ENCODE measurements at places on chromosomes 5 and 9.

GRCh38 chr5:125492977-125493376, 746.5 kb upstream of the ZNF608 start:
- peak; percentile 87 for DNase-seq

DNA sequence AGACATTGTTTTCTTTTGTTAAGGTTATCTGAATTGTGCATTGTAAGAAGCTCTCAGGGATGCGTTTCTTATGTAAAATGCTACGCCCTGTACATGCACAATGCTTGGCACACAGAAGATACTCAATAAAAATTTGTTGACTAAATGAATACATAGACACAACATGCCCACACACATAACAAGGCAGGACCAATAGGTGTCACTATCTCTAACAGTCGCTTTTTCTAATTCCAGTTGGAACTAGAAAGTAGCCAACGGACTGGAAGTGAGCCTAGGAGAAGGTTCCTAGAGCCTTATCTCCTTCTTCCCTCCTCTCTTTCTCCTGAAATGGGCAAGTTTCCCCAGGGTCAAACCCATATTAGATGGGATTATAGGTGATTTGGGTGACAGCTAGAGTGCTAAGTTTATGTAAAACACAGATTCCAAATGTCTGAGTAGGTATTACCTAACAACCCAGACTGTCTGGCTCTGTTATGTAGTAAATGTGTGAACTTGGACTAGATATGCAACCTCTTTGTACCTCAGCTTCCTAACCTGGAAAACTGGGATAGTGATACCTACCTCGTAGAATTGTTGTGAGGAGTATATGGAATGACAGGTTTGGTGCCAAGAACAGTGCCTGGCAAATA, 603.0 kb downstream of the RAB3C start:
- DNase-seq: no peak

DNA sequence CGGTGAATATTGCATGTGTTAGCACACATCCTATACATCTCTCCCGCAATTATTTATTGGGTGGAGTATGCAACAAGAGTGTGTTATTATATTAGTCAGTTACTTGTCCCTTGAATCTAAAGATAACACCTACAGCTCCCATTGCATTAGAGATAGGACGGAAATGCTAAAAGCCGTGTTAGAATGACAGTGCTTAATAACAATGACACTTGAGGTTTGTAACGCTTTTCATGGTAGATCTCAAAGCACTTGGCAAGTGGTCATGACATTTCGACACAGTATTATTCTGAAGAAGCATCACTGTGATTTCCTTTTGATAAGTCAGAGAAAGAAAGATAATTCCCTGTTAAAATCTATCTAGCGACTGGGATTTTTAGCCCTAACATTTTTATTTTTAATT, 33.4 kb upstream of the TRIO start:
- DNase-seq: no peak

DNA sequence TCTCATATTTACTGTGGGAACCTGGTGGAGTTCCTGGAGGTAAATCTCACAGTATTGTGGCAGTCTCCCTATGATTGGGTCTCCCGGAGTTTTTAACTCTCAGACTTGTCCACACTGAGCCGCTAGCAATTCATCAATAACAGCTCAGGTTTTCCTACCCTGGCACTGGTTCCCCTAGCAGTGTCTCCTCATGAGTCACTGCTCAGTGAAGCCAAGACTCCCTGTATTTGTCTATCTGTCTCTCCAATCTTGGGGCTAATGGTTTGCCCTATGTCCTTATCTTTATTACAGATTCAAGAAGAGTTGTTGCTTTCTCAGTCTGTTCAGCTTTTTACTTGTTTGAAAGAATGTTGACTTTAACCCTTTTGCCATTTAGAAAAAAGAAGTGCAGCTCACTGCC, 176.7 kb upstream of the FGF10 start:
- no peak for DNase-seq

DNA sequence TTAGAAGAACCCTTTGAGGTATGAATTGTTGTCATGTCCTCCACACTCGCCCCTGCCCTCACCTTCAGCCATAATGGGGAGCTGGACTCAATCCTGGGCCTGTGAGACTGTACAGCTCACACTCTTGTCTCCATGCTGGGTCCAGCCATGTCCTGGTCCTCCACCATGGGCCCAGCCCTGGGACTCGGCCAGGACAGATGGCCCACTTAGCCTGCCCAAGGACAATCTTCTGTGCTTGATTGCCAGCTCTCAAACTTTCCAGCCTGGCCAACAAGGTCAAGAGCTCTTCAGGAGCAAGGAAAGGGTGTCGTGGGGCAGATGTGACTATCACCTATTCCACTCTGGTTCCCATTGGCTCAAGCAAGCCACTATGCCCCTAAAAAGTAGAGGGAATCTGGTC, 90.8 kb downstream of the HRH2 start:
- DNase-seq: no peak

DNA sequence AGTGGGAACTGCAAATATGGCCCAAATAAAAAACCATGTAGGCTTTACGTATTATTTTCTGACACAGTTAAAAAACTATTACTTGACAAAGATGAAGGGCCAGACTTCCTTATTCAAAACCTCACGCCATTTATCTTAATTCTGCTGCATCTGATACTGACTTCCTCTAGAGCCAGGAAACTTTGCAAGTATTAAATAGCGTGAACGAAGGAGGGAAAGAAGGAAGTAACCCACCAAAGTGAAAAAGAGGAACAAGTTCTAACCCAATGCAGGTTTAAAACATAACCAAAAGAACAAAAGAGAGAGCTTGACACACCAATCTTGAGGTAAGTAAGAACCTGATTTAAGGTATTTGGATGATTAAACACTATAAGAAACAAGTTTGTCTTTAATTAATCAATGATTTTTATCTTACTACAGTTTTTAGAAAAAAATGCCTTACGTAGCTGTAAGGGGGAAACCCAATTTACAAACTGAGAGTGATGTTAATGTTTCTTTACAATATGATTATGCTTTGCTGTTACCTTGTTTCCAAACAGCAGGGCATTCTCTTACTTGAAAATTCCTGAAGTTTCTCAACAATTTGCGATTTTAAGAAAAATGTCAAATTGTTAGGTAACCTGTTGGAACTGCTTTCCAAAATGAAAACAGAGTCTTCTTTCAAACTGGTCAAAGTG, at the start of gene GAPT:
GAPT (plus strand) TSS at position 220 of the 677 bp plus-strand sequence. CDS start 3,102 bp downstream, outside the sequence.
- no peak for DNase-seq

DNA sequence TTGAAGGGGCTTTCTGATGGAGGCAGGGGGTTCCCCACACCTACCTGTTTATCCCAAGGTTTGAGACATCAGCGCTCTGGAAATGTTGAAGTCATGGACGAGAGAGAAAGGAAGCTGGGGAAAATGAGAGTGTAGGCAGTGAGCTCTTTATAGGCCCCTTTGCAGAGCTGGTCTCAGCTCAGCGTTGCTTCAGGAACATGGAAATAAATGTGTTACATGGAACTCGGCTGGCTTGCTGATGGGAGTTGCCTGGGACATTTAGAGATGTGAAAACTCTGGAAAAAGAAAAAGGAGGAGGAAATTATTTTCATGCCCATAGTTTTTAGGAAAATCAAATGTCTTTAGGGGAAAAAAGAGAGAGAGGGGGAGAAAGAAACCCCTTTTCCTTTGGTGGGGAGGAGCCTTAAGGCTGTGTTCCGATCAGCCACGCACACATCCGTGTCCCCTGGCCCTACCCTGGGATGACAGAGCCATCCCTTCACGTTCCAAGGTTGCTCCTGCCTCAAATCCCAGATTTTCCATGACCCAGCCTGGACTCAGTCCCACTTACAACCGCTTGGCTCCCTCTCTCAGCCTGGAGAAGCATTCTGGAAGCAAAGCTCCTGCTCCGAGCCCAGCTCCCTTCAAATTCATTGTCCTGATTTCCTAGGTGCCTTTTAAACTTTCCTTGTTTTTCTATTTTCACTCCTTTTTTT, 78.3 kb downstream of the COL27A1 start:
- DNase-seq: no peak

DNA sequence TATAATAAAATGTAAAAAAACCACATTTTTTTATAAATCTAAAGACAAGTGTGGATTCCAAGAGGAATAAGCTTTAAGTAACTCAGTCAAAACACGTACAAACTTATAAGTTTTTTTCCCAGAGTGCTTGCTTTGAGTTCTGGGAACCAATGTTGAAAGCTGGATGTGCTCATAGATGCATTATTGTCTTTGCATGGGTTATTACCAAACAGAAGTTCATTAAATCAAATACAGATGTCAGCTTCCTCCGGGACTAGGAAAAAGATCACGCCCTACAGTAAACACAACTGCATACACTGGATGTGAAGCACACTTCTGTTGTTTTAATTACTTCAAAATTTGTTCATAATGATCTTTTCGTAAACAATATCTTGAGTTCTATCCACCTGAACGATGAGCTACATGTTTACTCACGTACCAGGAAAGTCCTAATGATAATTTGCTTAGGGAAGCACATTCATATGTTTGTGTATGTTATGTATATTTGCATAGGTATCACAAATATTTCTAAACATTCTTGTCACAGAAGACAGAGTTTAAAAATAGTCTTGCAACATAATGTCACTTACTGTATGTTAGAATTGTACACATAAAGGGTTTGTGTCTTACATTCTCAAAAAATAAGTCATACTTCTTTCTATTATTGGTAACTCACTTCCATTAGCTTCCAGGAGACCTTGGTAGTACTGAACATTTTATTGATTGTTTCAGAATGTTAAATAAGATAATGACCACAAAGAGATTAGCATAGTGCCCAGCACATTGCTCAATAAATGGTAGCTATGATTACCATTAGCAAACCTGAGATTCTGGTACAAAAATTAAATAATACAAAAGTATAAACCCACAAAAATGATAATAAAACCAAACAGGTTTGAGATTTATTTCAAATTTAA, 427.4 kb downstream of the CETN3 start:
- DNase-seq: peak; percentile 26

Data from NCI-H69 (cell line).